Activated T-helper 2 cell treated with anti-CD3 and anti-CD28 coated beads, Interferon-gamma antibody, Interleukin-2, Interleukin-4, amounts not matched to agents 10 μg/mL and 5 μg/mL and 100 μg/mL, durations not matched to agents 14 hours and 24 hours and 36 hours (primary cell): ENCODE measurements at places on chromosomes 11 and 22.

- DNase-seq: no peak
Observed at GRCh38 chr11:120063686-120064340, 74.1 kb downstream of the TRIM29 start.

- no peak for DNase-seq
Observed at GRCh38 chr11:47765086-47765485, 2.1 kb downstream of the FNBP4 start.

DNA sequence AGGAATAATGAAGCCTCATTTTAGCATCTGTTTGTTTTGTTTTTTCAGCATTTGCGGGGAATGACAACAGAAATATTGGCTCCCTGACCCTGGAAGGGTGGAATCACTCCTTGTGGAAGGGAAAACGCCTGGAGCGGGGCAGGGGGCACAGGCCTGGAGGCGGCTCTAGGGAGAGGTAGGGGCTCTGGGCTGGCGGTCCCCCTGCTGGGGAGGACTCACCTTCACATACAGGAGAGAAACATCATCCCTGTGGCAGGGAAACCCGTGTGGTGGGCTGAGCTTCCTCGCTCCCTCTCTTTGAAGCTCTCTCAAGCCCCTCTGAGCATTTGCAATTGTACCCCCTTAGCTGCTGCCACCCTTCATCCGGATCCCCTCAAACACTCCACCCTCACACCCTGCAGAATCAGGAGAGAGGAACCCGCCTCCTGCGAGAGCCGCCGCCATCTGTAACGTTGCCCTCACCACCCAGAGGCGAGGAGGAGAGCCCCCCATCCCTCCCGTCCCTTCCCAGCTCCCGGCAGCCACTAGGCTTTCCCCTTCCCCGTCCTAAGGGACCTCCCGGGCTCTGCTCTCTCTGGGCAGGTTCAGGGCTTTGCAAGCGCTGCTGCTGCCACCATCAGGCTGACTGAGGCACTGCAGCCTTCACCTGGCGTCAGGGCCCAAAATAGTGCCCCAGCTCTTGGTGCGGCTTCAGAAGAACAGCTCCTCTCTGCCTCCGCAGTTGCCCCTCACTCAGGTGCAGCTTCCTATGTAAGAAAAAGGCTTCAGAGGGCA lies 10.4 kb downstream of the KIRREL3 start:
- peak; percentile 26 for DNase-seq

DNA sequence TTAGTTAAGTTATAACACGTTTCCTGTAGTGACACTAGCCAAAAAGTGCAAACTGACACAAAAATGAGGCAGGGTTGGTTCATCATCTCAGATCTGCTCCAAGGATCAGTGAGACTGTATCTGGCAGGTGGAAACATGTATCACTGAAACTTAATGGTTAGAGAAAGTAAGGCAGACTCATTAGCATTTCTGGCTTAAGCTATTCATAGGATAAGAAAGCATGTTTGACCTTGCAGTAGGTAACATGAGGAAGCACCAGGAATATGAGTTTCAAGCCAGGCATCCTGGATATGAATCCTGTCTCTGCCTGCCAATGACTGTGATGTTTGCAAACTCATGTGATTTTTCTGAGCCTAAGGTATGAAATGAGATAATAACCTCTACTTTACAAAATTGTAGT lies 732.1 kb downstream of the NELL1 start:
- no peak for DNase-seq

- no peak for DNase-seq
Observed at GRCh38 chr11:61163714-61164605, 2.7 kb upstream of the VPS37C start.

- DNase-seq: no peak
Observed at GRCh38 chr22:40678493-40679248, 613 bp upstream of the MCHR1 start.

- no peak for DNase-seq
Observed at GRCh38 chr11:14189874-14190273, 169.1 kb downstream of the RRAS2 start.
